ENCODE measurements at places on chromosomes 7 and 10. TPM values are rescaled to one million over a fixed set of nuclear protein-coding genes. Genes with fewer than 3 reads are reported as not detected.

NHLRC2 gene
- 27.3 TPM for polyA plus RNA-seq

C10orf88 gene
- polyA plus RNA-seq = 20.9 TPM

MMD2 gene
- polyA plus RNA-seq = 0.23 TPM

LDB3 gene
- polyA plus RNA-seq = 1.2 TPM

ZP3 gene
- polyA plus RNA-seq = 3.3 TPM

ANLN gene
- polyA plus RNA-seq = 24.2 TPM

KCNMA1 gene
- polyA plus RNA-seq = 3.2 TPM

PRLHR gene
- not detected for polyA plus RNA-seq

SPDYE2B gene
- polyA plus RNA-seq = 3.3 TPM

INTS15 gene
- 40.5 TPM for polyA plus RNA-seq

OPALIN gene
- polyA plus RNA-seq = not detected

Measured in renal pelvis (tissue), 12 donors.